Chondrocyte (in vitro differentiated cells): ENCODE measurements at places on chromosomes 2 and 18. TPM values are rescaled to one million over a fixed set of nuclear protein-coding genes. Genes with fewer than 3 reads are reported as not detected.

Gene NCL
- 298 to 471 TPM (median 302 TPM) in 3 replicates for total RNA-seq

Gene MC2R
- not detected in 3 replicates for total RNA-seq

Gene CACNB4
- total RNA-seq: 2.0 to 6.0 TPM (median 2.1 TPM) in 3 replicates

Gene ABCA12
- 0.27 to 0.44 TPM (median 0.40 TPM) in 3 replicates for total RNA-seq

Gene PLCL1
- total RNA-seq: 0.44 to 4.1 TPM (median 0.50 TPM) in 3 replicates

Gene REG3G
- not detected in 3 replicates for total RNA-seq

Gene DSG2
- 16.1 to 45.0 TPM (median 43.7 TPM) in 3 replicates for total RNA-seq

Gene SERPINB8
- total RNA-seq: 10.2 to 13.6 TPM (median 12.0 TPM) in 3 replicates

Gene FBXO41
- total RNA-seq: 1.6 to 4.0 TPM (median 3.6 TPM) in 3 replicates

Gene C2orf78
- not detected in 3 replicates for total RNA-seq

Gene NMS
- not detected in 3 replicates for total RNA-seq

DNA sequence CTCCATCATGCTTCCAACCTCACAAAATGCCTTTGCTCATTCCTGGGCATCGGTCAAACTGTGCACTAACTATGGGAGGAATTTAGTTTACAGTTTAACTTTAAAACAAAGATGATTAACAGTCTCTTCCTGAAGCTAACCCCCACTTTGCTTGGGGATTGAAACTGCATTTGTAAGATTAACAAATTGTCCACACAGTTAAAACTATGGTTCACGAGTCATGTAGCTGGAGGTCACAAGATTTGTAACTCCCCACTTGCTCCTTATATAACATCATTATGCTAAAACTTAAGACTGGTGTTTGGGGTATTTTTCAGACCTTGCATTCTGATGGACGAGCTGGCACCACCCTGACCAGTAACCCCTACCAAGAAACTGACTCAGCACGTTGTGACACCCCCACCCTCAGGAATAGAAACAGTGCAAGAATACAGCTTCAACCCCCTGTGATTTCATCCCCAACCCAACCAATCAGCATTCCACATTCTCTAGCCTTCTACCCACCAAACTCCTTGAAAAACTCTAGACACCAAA, 252.3 kb downstream of the MBD5 start:
- H3K36me3 ChIP-seq: peaks cover 3% of the 10 kb centered on the region
- DNase-seq: no peak
- peak overlapping the region; percentile 68 for H3K27ac ChIP-seq
- H3K27me3 ChIP-seq: no peaks in the 10 kb centered on the region
- H3K4me3 ChIP-seq: no peak overlapping the region

DNA sequence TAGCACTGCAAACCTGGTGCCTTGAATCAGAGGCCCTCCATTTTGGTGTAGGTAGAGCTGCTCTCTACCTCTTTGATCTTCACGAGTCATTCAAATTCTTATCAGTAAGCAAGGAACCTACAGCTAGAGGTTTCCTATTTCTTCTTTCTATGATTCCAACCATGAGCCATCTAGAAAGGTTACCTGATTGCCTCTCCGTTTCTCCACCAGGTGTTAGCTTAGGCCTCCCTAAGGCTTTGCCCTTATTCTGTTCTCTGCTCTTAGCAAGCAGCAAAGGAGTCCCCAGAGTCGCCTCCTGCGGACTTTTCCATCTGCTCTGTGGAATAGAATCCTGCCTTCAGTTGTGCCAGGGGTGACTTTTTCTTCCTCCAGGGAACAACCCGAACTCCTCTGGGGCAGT, 173.6 kb downstream of the GRB14 start:
- DNase-seq: no peak
- H3K27ac ChIP-seq: no peak overlapping the region
- H3K27me3 ChIP-seq: no peaks in the 10 kb centered on the region

GRCh38 chr2:9473985-9474360, 378 bp upstream of the IAH1 start:
- H3K4me3 ChIP-seq: peak overlapping the region; percentile 70
- H3K4me1 ChIP-seq: peaks cover 42% of the 10 kb centered on the region
- no peak overlapping the region for H3K27ac ChIP-seq
- no peak for DNase-seq
- no peaks in the 10 kb centered on the region for H3K27me3 ChIP-seq
- H3K36me3 ChIP-seq: peaks cover 17% of the 10 kb centered on the region

GRCh38 chr18:48678237-48679115, 139.6 kb downstream of the CTIF start:
- no peaks in the 10 kb centered on the region for H3K27me3 ChIP-seq
- DNase-seq: peak; percentile 60
- H3K4me3 ChIP-seq: no peak overlapping the region
- peaks cover 54% of the 10 kb centered on the region for H3K4me1 ChIP-seq

- peaks cover 1% of the 10 kb centered on the region for H3K36me3 ChIP-seq
- no peak overlapping the region for H3K4me3 ChIP-seq
- peaks cover 48% of the 10 kb centered on the region for H3K27me3 ChIP-seq
- H3K27ac ChIP-seq: no peak overlapping the region
- no peak for DNase-seq
- H3K4me1 ChIP-seq: peaks cover 2% of the 10 kb centered on the region
Observed at GRCh38 chr2:86417961-86418360, 23.2 kb upstream of the KDM3A start.

DNA sequence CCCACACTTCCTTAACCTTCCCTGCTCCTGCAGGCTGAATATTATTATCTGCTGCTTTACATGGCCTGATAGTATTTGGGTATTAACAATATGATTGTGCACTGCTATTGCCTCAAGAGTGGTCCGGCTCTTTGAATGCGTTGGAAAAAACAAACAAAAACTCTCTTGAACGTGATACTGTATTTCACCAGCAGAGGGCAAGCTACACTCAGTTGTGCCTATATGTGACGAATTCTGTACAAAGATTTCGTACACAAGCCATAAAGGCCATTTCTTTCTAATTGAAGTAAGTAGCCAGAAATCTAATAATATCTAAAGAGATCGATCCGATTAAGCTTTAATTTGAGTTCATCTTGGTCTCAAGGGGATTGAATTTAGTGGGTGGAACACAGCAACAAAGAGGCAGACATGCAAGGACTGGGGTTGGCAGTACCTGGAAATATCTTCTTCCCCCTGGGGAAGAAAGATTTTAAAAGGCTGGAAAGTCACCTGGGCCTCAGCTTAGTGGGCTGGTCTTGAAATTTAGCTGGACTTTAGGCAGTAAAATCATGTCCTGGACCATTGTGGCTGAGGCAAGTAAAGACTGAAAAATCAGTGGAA, 49.3 kb upstream of the RAB6D start:
- H3K4me1 ChIP-seq: no peaks in the 10 kb centered on the region
- H3K4me3 ChIP-seq: no peak overlapping the region
- no peak for DNase-seq
- no peak overlapping the region for H3K27ac ChIP-seq
- no peaks in the 10 kb centered on the region for H3K36me3 ChIP-seq

DNA sequence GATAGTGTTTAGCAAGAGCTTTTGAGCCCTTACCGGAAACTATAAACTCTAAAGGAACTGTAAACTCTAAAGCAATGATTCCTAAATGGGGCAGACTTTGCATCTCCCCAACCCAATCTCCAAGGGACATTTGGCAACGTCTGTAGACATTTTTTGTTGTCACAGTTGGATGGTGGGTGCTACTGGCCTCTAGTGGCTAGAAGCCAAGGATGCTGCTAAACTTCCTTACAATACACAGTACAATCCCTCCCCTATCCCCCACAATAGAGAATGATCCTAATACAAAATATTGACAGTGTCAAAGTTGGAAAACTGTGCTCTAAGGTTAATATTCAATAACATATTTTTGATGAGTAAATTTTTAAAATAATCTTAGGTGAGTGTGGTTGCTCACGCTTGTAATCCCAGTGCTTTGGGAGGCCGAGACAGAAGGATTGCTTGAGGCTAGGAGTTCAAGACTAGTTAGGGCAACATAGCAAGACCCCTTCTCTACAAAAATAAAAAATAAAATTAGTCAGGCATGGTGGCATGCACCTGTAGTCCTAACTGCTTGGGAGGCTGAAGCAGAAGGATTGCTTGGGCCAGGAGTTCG, 66.7 kb downstream of the PTPN4 start:
- peaks cover 23% of the 10 kb centered on the region for H3K4me1 ChIP-seq
- H3K27me3 ChIP-seq: no peaks in the 10 kb centered on the region
- H3K4me3 ChIP-seq: no peak overlapping the region
- H3K36me3 ChIP-seq: no peaks in the 10 kb centered on the region
- no peak for DNase-seq
- no peak overlapping the region for H3K27ac ChIP-seq

- peaks cover 23% of the 10 kb centered on the region for H3K4me1 ChIP-seq
- no peaks in the 10 kb centered on the region for H3K36me3 ChIP-seq
- no peak for DNase-seq
- peak overlapping the region; percentile 98 for H3K27ac ChIP-seq
Observed at GRCh38 chr2:226835420-226835795, 446 bp upstream of the RHBDD1 start.

DNA sequence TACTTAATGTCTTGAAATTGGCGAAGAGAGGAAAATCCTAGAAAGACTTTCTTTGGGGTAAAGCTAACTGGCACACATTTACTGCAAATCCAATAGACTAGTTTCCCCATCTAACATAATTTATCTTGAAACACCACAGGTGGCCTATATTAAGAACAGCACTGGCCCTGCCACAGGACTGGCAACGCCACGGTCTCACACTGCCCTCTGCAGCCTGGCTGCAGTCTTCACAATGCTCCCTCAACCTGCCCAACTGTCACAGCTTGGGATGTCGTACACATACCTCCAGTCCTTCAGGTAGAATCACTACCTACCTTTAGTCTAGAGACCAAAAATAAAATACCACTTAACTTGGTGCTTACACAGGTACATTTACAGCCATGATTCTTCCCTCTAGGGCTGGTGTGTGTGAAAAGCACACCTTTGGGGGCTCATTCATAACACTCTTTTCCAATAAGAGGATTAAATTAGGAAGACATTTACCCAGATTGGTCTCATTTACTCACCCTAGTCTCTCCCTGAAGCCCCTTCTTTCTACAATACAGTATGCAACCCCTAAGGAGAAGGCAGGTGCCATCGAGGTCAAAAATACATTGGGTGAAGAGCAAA, 222.2 kb downstream of the C1D start:
- H3K27me3 ChIP-seq: no peaks in the 10 kb centered on the region
- no peak for DNase-seq
- peaks cover 3% of the 10 kb centered on the region for H3K4me1 ChIP-seq
- H3K36me3 ChIP-seq: no peaks in the 10 kb centered on the region

DNA sequence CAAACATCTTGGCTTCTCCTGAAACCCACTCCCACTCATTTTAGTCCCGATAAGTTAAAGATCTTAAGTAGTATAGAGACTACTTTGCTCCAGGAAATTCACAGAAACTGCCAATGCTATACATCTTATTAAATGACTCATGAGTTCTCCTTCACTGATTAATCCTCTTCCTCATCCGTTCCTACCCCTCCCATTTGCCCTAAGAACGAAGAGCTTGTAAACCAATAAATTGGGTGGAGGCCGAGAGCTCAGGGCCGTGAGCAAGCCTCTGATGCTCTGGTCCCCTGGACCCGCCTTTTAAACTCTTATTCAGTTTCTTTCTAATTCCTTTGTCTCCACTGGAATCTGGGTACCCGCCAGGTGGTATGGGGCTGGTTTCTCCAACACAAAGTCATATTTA, 68.6 kb downstream of the METTL8 start:
- no peak overlapping the region for H3K4me3 ChIP-seq
- no peak overlapping the region for H3K27ac ChIP-seq
- no peak for DNase-seq
- H3K36me3 ChIP-seq: peaks cover 12% of the 10 kb centered on the region
- no peaks in the 10 kb centered on the region for H3K27me3 ChIP-seq
- H3K4me1 ChIP-seq: no peaks in the 10 kb centered on the region

DNA sequence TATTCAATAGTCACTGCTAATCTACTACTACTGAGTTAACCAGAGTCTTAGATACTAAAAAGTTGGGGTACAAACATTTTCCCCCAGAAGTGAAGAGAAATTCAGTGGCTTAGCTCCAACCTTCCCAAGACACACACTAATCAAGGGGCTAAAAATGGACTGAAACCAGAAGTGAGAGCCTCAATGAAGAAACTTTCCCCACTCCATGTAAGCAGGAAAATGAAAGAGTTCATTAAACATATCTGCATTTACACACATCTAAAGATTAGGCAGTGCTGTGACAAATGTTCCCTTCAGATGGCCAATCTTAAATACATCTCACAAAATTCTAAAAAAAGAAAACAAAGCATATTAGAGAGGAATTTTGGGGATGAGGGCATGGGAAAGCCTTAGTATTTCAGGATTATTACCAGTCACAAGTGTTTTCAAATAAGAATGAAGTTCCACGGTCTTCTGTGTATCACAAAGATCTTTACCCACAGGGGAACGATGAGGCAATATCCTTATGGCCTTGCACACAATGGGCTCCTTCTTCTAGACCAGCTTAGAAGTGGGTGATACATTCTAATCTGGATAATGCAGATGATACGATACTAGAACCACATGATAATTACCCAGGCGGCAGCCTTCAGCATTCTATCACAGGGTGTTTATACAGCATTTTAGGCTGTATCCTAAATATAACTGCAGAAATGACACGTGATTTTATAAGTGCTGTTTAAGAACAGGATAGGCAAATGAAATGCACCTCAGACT, 17.1 kb downstream of the ANKRD44 start:
- no peaks in the 10 kb centered on the region for H3K27me3 ChIP-seq
- DNase-seq: no peak
- H3K27ac ChIP-seq: peak overlapping the region; percentile 23
- H3K4me3 ChIP-seq: no peak overlapping the region
- H3K36me3 ChIP-seq: peaks cover 1% of the 10 kb centered on the region

DNA sequence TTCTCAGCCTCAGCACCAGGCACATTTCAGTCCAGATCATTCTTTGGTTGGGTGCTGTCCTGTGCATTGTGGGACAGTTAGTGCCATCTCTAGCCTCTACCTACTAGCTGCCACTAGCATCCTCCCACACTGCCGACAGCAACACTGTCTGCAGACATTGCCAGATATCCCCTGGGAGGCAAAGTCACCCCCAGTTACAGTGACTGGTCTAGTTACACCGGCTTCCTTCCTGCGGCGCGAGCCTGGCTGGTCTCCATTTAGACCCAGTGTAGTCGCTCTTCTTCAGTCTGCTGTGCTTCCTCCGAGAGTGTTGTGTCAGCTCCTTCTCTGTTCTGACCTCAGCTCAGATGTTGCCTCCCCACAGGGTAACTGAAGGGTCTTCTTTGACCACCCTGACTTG, 283.1 kb downstream of the PHLPP1 start:
- peaks cover 3% of the 10 kb centered on the region for H3K27me3 ChIP-seq
- peaks cover 3% of the 10 kb centered on the region for H3K4me1 ChIP-seq
- DNase-seq: no peak
- no peaks in the 10 kb centered on the region for H3K36me3 ChIP-seq

GRCh38 chr2:144489315-144489916, 30.5 kb downstream of the ZEB2 start:
- H3K4me3 ChIP-seq: no peak overlapping the region
- H3K4me1 ChIP-seq: peaks cover 29% of the 10 kb centered on the region
- H3K27me3 ChIP-seq: no peaks in the 10 kb centered on the region

DNA sequence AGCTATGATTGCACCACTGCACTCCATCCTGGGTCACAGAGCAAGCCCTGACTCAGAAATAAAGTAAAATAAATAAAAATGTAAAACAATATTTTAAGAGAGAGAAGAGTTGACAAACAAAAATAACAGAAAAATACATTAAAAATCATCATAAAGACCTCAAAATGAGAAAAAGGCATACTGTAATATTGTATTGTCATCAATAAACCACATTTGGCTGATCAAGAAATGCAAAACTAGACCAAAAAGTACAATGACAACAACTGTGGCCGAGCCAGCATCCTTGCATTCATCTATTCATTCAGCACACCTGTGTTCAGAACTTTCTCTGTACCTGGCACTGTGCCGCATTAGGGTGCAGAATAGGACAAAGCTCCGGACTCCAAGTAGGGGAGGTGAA, 121.8 kb downstream of the ALK start:
- no peak overlapping the region for H3K4me3 ChIP-seq
- H3K36me3 ChIP-seq: no peaks in the 10 kb centered on the region
